ENCODE measurements at places on chromosomes 6 and 20. TPM values are rescaled to one million over a fixed set of nuclear protein-coding genes. Genes with fewer than 3 reads are reported as not detected.

GRCh38 chr6:8181951-8182845 lies 79.8 kb upstream of the EEF1E1 start:
- no peak overlapping the region for H3K4me3 ChIP-seq
- no peaks in the 10 kb centered on the region for H3K27me3 ChIP-seq
- no peaks in the 10 kb centered on the region for H3K4me1 ChIP-seq
- DNase-seq, result no peak
- no peak overlapping the region for H3K27ac ChIP-seq

Gene GTSF1L
- total RNA-seq, result not detected

- H3K4me1 ChIP-seq, result no peaks in the 10 kb centered on the region
- no peak for DNase-seq
- H3K36me3 ChIP-seq, result no peaks in the 10 kb centered on the region
- no peak overlapping the region for H3K27ac ChIP-seq
- H3K4me3 ChIP-seq, result no peak overlapping the region
- no peaks in the 10 kb centered on the region for H3K27me3 ChIP-seq
Observed at GRCh38 chr20:16062661-16063581, 510.3 kb downstream of the KIF16B start.

DNA sequence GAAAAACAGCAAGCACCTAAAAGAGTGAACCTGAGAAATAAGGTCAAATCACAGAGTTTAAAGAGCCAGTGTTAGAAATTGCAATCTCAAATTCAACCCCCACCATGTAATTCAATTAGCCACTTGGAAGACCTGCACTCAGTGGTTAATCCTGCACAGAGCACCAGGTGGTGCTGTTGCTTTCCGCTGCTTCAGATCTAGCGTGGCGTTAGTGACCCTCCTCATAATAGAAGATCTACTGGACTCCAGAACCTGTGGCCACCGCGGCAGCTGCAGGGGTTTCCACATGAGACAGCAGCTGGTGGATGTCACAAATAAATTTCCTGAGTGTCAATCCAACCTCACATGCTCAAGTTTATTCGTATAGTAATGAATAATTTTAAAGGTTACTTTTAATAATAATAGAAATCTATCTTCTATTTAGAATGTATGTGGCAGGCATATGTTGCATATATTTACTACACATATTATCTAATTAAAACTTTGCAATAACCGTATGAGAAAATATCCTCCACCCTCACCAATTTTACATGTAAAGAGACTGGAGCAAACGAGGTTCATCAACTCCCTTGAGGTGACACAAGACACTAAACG lies 84.4 kb downstream of the SYNE1 start:
- no peaks in the 10 kb centered on the region for H3K27me3 ChIP-seq
- H3K4me3 ChIP-seq, result no peak overlapping the region
- peak; percentile 71 for DNase-seq
- H3K27ac ChIP-seq, result no peak overlapping the region

Gene HMGN4
- total RNA-seq, result 89.0 TPM

DNA sequence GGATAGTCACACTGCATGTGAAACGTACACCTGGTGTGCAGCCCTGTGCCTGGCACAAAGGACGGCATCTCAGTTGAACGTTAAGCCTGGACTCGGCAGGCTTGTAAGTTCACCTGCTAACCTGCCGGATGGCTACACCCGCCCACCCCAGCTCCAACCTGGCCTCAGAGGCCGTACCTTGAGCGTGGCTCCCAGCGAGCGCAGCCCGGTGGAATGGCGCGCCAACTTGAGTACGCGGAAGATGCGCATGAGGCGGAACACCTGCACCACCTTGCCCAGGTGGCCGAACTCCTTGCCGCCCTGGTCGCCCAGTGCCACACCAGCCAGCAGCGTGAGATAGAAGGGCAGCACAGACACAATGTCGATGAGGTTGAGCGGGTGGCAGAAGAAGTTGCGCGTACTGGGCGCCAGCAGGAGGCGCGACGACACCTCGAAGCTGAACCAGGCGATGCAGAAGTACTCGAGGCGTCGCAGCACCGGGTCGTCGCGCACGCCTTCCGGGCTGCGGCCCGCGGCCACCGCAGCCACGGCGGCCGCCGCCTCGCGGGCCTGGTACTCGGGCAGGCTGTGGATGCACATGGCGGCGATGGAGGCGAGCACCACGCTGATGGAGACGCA lies 3.3 kb downstream of the KCNS1 start:
- no peak overlapping the region for H3K27ac ChIP-seq
- H3K4me1 ChIP-seq, result peaks cover 10% of the 10 kb centered on the region
- no peak for DNase-seq
- H3K36me3 ChIP-seq, result no peaks in the 10 kb centered on the region
- peaks cover 17% of the 10 kb centered on the region for H3K27me3 ChIP-seq
- no peak overlapping the region for H3K4me3 ChIP-seq

- no peaks in the 10 kb centered on the region for H3K4me1 ChIP-seq
- no peaks in the 10 kb centered on the region for H3K36me3 ChIP-seq
- no peak for DNase-seq
- H3K27ac ChIP-seq, result no peak within 1 kb of the TSS
- peak within 1 kb of the TSS; percentile 59 for H3K4me3 ChIP-seq
Observed at GRCh38 chr6:69866351-69866769, at the start of gene COL19A1. Gene COL19A1 (plus strand): TSS chr6:69866556. CDS start chr6:69879568, 13,012 bp downstream.

DNA sequence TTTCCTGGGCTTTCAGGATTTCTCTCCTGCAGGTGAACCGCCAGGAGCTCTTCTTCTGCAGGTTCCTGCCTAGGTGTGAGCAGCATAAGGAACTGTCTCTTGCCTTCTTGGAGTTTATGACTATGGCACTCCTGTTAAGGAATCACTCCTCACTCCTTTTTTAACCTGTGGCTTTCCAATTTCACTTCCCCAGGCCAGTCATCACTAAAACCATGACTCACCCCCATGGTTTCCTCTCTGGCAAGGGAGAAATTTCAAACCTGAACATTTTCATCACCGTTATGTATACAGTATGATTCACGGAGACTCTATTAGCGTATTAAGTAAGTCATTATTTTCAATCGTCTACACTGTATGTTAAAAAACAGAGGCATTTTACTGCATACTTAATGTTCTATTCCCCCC lies 78.2 kb upstream of the ARID1B start:
- DNase-seq, result no peak
- no peak overlapping the region for H3K27ac ChIP-seq
- H3K27me3 ChIP-seq, result no peaks in the 10 kb centered on the region
- no peaks in the 10 kb centered on the region for H3K4me1 ChIP-seq
- no peaks in the 10 kb centered on the region for H3K36me3 ChIP-seq

Gene IYD
- not detected for total RNA-seq

DNA sequence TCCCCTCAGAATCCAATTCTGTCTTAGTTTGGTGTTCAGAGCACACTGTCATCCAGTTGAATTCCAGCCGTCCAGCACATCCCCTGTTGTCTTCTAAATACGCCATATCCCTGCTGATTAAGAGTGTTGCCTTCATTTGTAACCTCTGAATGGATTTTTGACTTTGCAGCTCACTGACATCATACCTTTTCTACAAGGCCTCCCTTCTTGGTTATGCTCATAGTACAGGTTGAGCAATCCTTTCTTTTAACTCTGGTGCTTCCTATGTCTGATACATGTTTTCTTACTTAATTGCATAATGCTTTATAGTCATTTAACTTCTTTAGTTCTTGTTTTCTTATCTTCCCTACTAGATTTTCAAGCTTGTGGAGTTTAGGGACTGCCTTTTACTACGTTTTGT lies 36.4 kb downstream of the XRN2 start:
- no peak overlapping the region for H3K4me3 ChIP-seq
- H3K27me3 ChIP-seq, result no peaks in the 10 kb centered on the region
- no peaks in the 10 kb centered on the region for H3K4me1 ChIP-seq
- no peak for DNase-seq
- H3K27ac ChIP-seq, result no peak overlapping the region

Gene GSTA2
- total RNA-seq, result not detected

- H3K36me3 ChIP-seq, result no peaks in the 10 kb centered on the region
- no peak overlapping the region for H3K4me3 ChIP-seq
- no peaks in the 10 kb centered on the region for H3K4me1 ChIP-seq
- H3K27ac ChIP-seq, result no peak overlapping the region
- DNase-seq, result no peak
Observed at GRCh38 chr6:52537001-52537753, 39.7 kb downstream of the TRAM2 start.

DNA sequence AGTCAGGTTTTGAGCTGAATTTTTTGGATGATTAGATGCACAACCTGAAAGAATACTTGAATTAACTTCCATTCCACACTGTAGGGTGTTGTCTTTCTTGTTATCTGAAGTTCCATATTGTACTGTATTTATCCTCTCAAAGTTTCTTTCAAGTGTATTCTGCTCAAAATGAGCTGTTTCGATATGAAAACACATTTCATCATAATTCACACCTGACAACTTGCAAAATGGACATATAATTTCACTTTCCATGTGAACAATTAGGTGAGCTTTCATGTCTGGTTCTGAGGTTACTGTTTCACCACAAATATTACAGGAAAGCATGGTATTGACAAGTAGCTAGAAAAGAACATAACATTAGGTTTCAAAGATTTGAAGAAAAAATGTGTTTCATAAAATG lies 1.7 kb downstream of the ZUP1 start:
- H3K4me1 ChIP-seq, result no peaks in the 10 kb centered on the region
- no peaks in the 10 kb centered on the region for H3K36me3 ChIP-seq
- H3K27me3 ChIP-seq, result no peaks in the 10 kb centered on the region
- no peak for DNase-seq
- H3K27ac ChIP-seq, result no peak overlapping the region

Gene CD24
- total RNA-seq, result 7.4 TPM

DNA sequence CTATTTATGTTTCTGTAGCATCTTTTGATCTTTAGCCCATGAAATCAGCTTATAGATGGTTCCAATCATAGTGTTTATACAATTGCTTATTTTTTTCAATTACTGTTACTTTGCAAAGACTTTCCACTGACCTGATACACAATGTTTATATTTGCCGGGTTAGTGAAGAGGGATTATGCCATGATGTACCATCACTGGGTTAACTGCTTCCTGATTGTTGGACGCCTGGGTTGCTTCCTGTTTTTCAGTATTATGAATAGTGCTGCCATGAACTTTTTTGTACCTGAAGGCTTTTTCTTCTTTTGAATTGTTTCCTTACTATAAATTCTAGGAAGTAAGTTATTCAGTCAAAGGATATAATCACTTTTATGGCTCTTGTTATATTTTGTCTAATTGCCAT lies 6.9 kb downstream of the MANBAL start:
- DNase-seq, result no peak
- H3K27ac ChIP-seq, result peak overlapping the region; percentile 93
- H3K36me3 ChIP-seq, result no peaks in the 10 kb centered on the region
- H3K4me3 ChIP-seq, result no peak overlapping the region
- H3K4me1 ChIP-seq, result peaks cover 12% of the 10 kb centered on the region

DNA sequence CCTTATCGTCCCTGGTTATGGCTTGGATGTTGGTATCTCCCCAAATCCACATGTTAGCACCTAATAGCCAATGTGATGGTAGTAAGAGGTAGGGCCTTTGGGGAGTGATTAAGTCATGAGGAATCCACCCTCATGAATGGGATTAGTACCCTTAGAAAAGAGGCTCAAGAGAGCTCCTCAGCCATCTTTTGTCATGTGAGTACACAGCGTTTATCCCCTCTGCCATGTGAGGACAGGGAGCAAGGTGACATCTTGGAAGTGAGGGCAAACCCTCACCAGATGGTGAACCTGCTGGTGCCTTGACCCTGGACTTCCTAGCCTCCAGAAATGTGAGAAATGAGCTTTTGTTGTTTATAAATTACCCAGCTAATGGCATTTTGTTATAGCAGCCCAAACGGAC lies 16.1 kb upstream of the SIRPB2 start:
- H3K4me3 ChIP-seq, result no peak overlapping the region
- no peak for DNase-seq
- no peaks in the 10 kb centered on the region for H3K27me3 ChIP-seq
- H3K36me3 ChIP-seq, result no peaks in the 10 kb centered on the region

DNA sequence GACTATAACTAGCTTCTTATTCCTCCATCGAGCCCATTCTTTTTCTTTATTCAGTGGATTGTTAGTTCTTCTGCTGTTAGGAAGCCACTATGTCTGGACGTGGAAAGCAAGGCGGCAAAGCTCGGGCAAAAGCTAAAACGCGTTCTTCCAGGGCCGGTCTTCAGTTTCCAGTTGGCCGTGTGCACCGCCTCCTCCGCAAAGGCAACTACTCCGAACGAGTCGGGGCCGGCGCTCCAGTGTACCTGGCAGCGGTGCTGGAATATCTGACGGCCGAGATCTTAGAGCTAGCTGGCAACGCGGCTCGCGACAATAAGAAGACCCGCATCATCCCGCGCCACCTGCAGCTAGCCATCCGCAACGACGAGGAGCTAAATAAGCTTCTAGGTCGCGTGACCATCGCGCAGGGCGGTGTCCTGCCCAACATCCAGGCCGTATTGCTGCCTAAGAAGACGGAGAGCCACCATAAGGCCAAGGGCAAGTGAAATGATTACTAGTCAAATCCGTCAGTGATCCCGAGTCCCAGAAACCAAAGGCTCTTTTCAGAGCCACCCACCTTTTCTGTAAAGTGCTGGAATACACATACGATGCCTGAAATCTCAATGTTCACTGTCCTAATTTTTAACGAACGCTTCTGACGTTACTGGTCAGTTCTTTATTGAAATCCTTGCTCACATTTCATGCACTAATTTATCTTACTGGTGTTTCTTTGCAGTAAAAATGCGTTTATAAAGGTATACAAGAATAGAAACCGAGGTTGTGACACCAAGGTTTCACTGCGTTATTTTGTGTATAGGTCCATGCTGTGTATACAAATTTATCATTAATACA lies 129.9 kb downstream of the HFE start:
- DNase-seq, result peak; percentile 90
- H3K27ac ChIP-seq, result peak overlapping the region; percentile 93
- H3K27me3 ChIP-seq, result no peaks in the 10 kb centered on the region
- H3K36me3 ChIP-seq, result no peaks in the 10 kb centered on the region
- H3K4me1 ChIP-seq, result peaks cover 3% of the 10 kb centered on the region
- H3K4me3 ChIP-seq, result peak overlapping the region; percentile 33

Gene CCR6
- total RNA-seq, result not detected

Gene NHLRC1
- total RNA-seq, result not detected

DNA sequence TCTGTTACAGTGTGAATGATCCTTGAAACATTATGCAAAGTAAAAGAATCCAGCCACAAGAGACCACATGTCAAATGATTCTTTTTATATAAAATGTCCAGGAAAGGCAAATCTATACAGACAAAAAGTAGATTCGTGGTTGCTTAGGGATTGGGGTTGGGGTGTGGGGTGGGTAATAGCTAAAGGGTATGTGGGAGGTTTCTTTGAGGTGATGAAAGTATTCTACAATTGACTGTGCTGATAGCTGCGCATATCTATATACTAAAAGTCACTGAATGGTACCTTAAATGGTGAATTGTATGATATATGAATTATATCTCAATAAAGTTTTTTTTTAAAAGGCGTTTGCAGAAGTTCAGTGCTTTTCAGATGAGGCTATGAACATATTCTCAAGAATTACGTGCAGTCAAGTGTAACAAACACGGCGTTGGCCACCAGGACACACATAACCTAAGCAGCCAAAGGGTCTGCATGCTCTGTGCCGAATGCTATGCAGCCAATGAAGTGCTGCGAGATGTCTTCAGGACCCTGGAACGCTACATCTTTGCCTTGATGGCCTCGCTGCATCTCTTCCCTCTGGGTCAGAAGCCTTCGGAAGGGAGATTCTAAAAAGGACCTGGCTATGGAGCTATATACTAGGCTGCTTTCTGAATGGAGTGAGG lies 96.9 kb downstream of the SCML4 start:
- no peak overlapping the region for H3K4me3 ChIP-seq
- H3K4me1 ChIP-seq, result no peaks in the 10 kb centered on the region
- no peak for DNase-seq
- H3K27me3 ChIP-seq, result no peaks in the 10 kb centered on the region
- no peak overlapping the region for H3K27ac ChIP-seq

Gene SDC4
- total RNA-seq, result 77.9 TPM
